ENCODE measurements at places on chromosomes 13 and 19.

- DNase-seq: peak; percentile 21
These were observed 368.8 kb downstream of the SUCLA2 start for GRCh38 chr13:47632311-47632710.

DNA sequence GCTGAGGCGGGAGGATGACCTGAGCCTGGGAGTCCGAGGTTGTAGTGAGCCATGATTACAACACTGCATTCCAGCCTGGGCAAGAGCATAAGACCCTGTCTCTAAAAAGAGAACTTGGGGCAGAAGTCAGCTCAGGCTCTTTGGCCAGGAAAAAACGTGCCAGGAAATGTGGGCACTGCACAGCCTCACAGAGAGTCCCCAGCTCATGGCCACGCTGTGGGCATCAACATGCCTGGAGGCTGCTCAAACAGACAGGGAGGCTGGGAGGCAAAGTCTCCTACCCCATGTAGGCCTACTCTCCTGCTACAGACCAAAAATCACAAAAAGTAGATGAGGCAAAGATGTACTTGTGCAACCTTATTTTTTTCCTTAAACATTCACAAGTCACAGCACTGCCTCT, 49.4 kb downstream of the PEPD start:
- DNase-seq: no peak

DNA sequence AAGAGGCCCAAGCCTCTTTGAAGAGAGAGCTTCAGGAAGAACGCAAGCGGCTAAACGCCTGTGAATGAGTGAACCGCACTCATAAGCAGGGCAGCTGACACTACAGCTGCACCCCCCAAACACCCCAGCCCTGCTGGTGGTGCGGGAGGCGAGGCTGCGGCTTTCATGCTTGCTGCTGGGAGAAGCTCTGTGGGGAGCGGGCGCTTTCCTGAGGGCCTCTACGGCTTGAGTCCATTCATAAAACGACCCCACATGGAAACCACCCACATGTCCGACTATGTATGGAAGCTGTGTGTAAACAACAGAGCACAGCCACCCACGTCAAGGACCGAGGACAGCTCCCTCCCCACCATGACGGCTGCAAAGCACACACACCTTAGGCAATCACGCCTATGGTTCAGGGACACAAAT, 5.5 kb downstream of the AP3D1 start:
- DNase-seq: no peak

DNA sequence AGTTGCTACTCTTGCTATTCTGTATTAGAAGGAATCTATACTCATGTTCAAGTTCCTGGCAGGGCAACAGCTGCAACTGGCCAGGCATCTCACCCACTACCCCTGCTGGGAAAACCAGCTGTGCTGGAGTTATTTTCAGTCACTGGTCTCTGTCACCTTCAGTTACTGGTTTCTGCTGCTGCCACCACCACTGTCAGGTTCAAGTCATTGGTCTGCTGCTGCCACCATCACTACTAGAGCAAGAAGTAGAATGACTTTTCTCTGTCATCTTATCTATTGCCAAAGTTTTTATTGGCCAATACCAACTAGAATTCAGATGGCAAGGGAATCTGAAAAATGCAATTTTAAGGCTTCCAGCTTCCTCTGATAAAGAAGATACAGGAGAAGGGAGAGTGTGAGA, 1615.2 kb downstream of the OLFM4 start:
- no peak for DNase-seq

DNA sequence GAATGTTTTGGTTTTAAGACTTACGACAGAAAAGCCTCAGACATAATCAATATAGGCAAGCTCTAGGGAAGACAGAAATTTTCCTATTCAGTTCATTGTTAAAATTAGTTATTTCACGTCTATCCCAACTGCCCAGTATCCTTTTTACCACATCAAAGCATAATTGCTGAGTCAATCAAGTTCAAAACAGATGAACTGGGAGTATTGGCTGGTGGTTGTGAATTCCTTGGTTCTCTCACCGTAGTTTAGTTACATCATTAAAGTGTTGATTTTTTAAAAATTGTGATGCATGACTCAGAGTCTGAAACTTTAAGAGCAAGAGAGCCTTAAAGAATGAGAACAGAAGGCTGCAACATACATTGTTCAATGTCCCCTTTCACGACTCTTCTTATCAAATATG, 143.3 kb upstream of the FREM2 start:
- DNase-seq: no peak

- DNase-seq: no peak
These were observed 34.4 kb downstream of the LMO7 start for GRCh38 chr13:75670496-75670895.

All from SK-N-DZ (cell line).